ENCODE measurements at places on chromosomes 7 and 10.

DNA sequence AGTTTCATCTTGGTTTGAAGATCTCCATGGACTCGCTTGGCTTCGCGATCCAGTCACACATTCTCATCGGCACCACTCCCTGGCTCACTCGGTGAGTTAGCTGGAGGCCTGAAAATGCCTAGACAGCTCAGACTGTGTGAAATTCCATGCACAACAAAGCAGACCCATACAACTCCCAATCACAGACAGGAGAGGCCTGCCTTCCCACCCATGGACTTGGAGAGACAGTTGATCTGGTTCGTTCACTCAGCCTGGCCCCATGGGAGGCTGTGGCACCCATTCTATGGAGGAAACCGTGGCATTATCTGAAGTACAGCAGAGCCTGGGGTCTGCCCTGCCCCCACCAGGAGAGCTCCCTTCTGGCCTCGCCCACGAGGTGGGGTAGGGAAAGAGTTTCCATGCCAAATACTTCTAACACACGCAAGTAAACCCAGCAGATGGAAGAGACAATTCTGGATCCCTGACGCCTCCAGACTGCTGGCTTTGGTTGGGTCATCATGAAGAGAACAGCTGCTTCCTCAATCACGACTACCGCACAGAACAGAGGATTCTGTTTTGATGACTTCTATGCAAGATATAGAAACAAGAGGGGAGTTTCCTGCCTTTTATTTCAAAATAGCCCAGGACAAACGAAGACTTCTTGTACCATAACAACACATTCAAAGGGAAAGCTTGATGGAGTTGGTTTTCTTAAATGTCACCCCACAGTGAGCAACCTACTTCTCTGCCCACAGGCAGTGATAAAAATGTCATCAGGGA is 15.9 kb downstream of the FAM53B start:
- DNase-seq = no peak

- no peak for DNase-seq
Measured at GRCh38 chr7:90701021-90701420, 104.9 kb downstream of the CDK14 start.

GRCh38 chr10:10726101-10726500 is 291.6 kb upstream of the CELF2 start:
- no peak for DNase-seq

GRCh38 chr10:62852961-62853702 is 37.0 kb upstream of the EGR2 start:
- no peak for DNase-seq

- no peak for DNase-seq
Measured at GRCh38 chr7:88357781-88358525, 51.3 kb upstream of the STEAP4 start.

GRCh38 chr7:148622887-148623585 is 32.5 kb downstream of the C7orf33 start:
- DNase-seq = no peak

- no peak for DNase-seq
Measured at GRCh38 chr10:71472912-71473311, 76.2 kb downstream of the CDH23 start.

GRCh38 chr7:81402227-81402626 is 367.6 kb downstream of the HGF start:
- DNase-seq = no peak

- no peak for DNase-seq
Measured at GRCh38 chr10:62691336-62691735, 113.2 kb upstream of the ADO start.

DNA sequence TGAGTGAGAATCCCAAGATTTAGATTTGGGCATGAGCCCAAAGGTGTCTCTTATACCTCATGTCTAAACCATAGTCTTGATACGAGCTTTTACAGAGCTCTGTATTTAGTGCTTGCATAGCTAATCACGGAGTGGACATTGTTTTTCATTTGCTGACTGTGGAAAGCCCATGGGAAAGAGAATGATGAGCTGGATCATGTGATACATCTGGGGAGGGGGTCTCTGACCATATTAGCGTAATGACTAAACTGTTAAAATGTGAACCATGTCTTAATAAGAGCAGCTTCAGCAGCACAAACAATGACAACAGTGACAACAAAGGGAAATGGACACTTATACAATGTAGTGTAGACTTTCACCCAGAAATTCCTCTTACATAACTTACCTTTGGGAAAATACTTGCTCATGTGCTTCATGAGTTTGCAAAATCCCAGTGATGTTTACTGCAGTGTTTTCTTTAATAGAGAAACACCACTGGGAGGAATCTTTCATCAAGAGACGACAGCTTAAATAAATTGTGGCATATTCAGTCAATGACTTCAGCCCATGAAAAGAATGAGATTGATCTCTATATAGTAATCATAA is 44.0 kb upstream of the ITGB1 start:
- DNase-seq = no peak

DNA sequence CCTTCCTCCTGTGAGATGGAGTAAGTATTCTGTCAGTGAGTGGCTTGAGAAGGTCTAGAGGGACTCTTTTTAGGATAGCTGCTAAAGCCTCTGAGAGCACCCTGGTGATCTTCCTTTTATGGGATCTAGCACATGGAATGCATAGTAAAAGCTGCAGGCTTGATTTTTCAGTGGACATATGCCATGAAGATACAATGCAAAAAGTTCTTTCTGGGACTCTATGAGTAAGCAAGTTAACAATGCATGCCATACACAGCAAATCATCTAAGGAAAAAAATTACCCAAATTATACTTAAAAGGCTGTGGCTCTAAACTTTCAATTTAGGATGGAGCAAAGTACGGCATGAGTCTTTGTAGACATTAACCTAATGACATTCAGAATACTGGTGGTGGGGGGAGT is 154.5 kb downstream of the SGMS1 start:
- no peak for DNase-seq

GRCh38 chr7:40815512-40815911 is 680.7 kb downstream of the SUGCT start:
- no peak for DNase-seq

DNA sequence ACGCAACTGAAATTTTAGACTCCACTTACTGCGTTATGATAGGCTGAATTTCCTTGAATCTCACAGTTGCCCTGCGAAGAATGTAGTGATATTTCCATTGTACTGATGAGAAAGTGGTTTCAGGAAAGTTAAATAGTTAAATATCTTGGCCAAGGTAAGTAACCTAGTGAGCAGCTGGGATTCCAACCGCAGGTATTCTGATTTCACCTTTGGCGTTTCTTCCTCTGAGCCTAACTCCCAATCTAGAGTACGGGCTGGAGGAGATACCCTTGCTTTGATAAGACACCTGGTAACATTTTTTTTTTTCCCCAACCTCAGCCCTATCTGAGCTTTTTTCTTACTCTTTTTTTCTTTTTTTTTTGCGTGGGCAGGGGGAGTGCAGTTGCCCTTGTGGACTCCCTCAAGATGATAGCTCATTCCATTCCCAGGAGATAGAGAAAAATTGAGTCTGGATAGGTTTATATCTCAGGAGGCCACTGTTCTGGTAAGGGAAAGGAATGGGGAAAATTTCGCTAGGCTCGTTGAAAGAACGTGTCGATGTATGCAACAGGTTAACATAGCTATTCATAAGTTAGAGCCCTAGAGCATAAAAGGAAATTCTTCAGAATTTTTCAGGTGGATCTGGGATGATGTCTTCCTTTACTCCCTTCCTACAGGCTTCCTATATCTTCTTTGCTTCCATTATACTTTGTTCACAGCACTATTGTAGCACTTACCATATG is 3.1 kb upstream of the TAS2R38 start:
- no peak for DNase-seq

GRCh38 chr7:1758028-1758858 is 88.2 kb downstream of the ELFN1 start:
- DNase-seq = no peak

DNA sequence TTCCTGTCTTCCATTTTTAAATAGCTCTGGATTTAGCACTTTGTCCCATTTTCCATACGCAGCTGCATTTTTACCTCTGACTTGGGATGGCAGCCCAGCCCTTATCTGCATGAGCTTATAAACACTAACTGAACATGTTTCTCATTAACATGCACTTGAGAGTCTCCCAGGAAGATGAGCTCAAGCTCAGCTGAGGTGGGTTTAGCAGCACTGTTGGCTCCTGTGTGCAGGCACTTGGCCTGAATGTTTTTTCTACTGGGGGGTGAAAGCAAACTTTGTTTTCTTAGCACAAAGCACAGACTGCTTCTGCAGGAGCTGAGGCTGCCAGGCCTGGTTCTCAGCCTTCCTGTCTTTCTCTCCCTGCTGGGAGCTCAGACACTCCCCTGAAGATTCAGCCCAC is 1093.6 kb upstream of the AUTS2 start:
- DNase-seq = no peak

DNA sequence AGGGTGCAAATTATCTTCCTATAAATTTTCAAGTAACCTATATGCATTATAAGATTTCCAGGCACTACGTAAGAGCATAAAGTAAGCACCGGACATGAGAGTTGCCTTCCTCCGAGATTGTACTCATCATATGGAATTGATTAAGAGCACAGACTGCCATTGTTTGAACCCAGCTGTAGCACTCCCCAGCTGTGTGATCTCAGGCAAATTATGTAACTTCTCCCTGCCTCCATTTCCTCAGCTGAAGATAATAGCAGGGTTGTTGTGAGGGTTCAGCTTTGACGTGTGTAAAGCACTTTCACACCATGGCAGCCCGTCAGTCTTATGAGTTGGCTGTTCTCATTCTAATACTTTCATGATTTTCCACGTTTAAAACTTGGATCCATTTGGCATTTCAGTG is 122.6 kb downstream of the ITIH5 start:
- no peak for DNase-seq

DNA sequence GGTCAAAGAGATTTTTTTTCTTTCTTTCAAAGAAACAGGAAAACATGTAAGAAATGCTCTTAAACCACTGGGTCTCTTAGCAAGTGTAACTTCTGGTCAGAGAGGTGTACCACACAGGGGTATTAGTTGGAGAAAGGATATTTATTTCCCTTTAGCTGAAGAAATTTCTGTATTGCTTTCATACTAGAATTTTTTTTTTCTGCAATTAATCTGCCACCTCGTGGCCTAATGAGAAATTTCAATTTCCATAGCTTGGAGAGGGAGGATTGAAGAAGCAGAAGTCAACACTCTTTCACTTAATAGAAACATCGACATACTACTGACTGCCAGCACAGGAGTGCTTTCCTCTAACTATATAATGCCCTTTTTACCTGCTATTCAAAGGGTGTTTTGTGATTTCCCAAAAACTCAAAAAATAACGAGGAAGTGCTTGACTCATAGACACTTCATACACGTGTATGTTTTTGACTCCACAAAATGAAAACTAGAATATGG is 177.6 kb upstream of the NAMPT start:
- DNase-seq = no peak
